Osteocyte (in vitro differentiated cells): ENCODE measurements at places on chromosomes 5 and 9.

- H3K27me3 ChIP-seq = no peaks in the 10 kb centered on the region
- peaks cover 5% of the 10 kb centered on the region for H3K4me1 ChIP-seq
- H3K27ac ChIP-seq = no peak overlapping the region
- H3K4me3 ChIP-seq = no peak overlapping the region
Measured at GRCh38 chr5:78561261-78561660, 87.3 kb downstream of the LHFPL2 start.

GRCh38 chr9:26863074-26863473 is 29.5 kb downstream of the CAAP1 start:
- no peaks in the 10 kb centered on the region for H3K4me1 ChIP-seq
- no peak overlapping the region for H3K4me3 ChIP-seq
- DNase-seq = no peak

GRCh38 chr5:38373743-38374142 is 115.4 kb downstream of the EGFLAM start:
- DNase-seq = no peak
- no peak overlapping the region for H3K27ac ChIP-seq
- H3K4me3 ChIP-seq = no peak overlapping the region
- H3K4me1 ChIP-seq = peaks cover 4% of the 10 kb centered on the region
- H3K27me3 ChIP-seq = peaks cover 22% of the 10 kb centered on the region
- H3K36me3 ChIP-seq = no peaks in the 10 kb centered on the region

DNA sequence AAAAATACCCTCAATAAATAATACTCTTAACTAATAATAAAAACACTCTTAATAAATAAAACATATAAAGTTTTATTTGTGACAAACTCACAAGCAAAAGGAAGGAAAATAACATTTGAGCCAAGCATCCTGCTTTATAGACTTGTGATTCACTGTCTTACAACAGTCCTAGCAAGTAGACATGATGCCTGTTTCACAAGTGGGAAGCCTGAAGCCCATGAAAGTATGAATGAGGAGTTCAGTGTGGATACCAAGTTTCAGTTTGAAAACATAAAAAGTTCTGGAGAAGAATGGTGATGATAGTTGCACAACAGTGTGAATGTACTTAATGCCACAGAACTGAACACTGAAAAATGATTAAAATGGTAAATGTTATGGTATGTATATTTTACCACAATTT is 10.9 kb downstream of the HABP4 start:
- DNase-seq = no peak
- H3K4me1 ChIP-seq = peaks cover 17% of the 10 kb centered on the region
- no peaks in the 10 kb centered on the region for H3K27me3 ChIP-seq
- no peak overlapping the region for H3K27ac ChIP-seq
- peaks cover 28% of the 10 kb centered on the region for H3K36me3 ChIP-seq

GRCh38 chr5:67283275-67283987 is 86.8 kb upstream of the CD180 start:
- DNase-seq = no peak
- H3K27ac ChIP-seq = no peak overlapping the region
- no peaks in the 10 kb centered on the region for H3K36me3 ChIP-seq
- H3K27me3 ChIP-seq = peaks cover 5% of the 10 kb centered on the region
- H3K4me3 ChIP-seq = no peak overlapping the region

DNA sequence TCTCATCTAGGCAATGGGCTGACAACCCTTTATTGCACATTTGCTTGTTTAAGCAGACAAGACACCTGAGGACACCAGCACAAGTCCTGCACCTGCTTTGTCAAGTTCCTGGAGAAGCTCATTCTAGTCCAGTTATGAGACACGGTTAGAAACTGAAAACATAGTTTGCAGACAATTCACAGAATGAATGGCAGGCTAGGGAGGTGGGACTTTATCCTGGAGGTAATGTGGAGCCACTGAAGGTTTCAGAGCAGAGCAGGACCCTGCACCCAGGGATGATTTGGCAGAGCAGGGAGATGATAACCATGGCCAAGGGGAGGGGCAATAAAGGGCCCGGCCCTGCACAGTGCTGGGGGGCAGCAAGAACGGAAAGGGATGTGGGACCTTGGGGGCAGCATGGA is 50.7 kb upstream of the SLC25A51 start:
- H3K36me3 ChIP-seq = peaks cover 28% of the 10 kb centered on the region
- H3K27ac ChIP-seq = no peak overlapping the region
- H3K4me1 ChIP-seq = peaks cover 56% of the 10 kb centered on the region
- H3K27me3 ChIP-seq = no peaks in the 10 kb centered on the region
- DNase-seq = no peak
- H3K4me3 ChIP-seq = no peak overlapping the region

- H3K27me3 ChIP-seq = no peaks in the 10 kb centered on the region
- H3K36me3 ChIP-seq = peaks cover 2% of the 10 kb centered on the region
- H3K4me3 ChIP-seq = no peak overlapping the region
- DNase-seq = no peak
- H3K27ac ChIP-seq = no peak overlapping the region
Measured at GRCh38 chr5:72584466-72584865, 77.3 kb upstream of the ZNF366 start.
